NCI-H187 treated with DMSO at 0.1 percent for 48 hours (cell line): ENCODE measurements at places on chromosomes 3 and 15.

- no peak for DNase-seq
Observed at GRCh38 chr3:50230104-50230793, 5.8 kb upstream of the GNAI2 start.

GRCh38 chr3:150098621-150099020 lies 127.9 kb upstream of the PFN2 start:
- DNase-seq = no peak

- no peak for DNase-seq
Observed at GRCh38 chr3:19688767-19689166, 245.2 kb downstream of the EFHB start.

- DNase-seq = no peak
Observed at GRCh38 chr3:142888099-142888480, 793 bp downstream of the PCOLCE2 start.

- DNase-seq = no peak
Observed at GRCh38 chr3:123155471-123156011, 46.2 kb upstream of the SEC22A start.

DNA sequence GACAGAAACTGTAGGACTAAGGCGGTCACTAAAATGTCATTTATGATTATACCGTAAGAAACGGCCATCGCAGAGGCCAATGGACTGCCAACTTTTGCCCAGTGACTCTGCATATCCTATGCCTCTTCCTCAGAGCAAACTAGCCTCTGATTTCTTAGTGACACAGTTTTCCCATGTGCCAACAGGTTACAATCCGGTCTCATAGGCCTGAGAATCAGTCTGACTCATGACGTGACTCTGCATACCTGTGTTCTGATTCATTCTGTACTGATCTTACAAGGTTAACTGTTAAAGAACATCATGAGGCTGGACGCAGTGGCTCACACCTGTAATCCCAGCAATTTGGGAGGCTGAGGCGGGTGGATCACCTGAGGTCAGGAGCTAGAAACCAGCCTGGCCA lies 17.8 kb downstream of the RUBCN start:
- DNase-seq = no peak

DNA sequence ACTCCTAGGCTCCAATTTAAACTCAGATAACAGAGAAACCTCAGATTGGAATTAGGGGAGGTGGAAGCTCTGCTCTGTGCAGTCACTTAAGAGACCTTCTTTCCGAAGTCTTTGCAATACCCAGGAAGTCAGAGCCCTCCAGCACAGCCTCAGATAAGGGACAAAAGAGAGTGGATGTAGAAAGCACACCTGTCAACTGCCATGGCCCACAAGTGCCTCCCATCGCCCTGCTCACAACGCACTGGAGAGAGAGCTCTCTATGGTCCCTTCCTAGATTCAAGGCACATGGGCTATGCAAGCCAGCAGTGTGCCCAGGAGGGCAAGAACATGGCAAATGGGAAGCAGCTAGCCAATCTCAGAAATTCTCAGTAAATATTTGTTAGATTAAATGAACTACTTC lies 47.3 kb upstream of the TBL1XR1 start:
- no peak for DNase-seq

GRCh38 chr15:61159901-61160300 lies 69.2 kb downstream of the RORA start:
- no peak for DNase-seq

DNA sequence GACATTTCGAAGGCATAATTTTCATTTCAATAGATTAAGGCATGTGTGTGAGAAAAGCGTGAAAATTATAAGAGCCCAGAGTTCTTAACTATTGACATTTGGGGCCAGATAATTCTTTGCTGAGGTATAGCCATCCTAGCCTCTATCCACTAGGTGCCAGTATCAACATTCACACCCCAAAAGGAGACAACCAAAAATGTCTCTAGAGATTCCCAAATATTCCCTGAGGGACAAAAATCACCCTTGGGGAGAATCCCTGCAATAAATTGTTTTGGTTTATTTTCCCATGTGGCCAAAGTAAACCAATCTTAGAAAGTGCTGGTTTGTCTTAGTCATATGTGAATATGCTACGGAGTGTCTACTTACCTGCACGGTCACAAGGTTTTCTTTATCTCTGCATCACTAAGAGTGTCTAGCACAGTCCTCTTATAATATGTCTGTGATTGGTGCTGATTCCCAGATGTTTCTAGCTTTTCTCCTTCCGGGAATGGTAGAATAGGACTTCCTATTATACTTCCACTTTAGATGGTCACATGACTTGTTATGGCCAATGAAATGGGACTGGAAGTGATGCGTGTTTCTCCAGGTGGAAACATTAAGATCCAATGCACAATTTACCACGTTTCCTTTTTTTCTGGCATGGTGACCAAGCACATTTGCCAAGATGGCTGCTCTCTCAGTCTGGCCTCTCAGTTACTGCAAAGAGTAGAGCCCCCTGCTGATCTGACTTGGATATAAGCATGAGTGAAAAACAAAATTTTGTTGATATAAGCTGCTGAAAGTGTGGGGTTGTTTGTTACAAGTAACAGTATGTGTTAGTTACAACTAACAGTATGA lies 8.0 kb upstream of the KBTBD8 start:
- DNase-seq = no peak

DNA sequence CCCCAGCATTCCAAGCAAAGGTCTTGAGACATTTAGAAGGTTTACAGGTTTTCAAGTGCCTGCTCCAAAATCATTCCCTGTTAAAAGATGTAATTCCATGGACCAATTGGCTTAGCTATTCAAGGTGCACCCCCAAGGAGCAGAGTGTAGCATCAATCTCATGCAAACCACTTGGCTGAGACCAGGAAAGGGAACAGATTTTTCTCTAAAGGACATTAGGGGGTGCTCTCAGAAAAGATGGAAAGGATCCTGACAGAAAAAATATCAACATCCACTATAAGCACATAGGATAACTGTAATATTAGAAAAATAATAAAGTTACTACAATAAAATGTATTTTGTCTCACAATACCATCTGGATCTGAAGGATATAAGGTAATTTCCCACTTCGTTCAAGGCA lies 328.0 kb upstream of the CDIN1 start:
- no peak for DNase-seq

DNA sequence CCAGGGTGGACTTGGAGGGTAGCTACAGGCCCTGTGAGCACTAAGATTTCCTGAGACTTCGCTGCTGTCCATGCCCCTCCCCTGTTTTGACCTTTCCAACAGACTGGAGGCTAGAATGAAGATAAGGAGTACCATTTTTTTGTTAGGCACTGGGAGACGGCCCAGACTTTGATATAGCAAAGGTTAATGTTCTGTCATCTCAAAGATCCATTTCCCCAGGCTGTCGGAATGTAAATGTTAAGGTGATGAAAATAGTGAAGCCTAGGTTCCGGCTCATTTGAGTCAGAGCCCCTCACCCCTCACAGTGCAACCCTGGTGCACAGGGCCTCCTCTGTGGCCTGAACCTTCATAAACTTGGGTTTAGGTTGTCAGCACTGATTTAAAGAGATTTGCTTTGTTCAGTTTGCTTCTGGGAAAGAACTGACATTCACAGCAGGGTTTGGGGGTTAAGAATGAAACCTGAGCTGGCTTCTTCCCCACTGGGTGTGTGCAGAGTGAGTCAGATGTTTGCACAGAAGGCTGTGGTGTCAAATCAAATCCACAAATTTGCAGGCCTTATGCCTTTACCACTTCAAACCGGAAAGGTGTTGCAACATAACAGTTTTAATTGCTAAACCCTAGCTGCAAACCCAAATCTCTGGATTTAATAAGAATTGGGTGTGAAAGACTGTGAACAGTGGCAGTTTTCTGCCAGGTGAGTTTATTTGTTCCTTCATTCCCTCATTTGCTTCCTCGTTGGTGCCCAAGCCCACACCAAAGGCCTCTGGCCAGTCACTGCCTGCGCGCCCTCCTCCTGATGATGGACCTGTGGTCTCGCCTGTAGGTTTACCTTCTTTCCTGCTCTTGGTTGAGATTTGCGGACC lies 20.6 kb upstream of the KCTD6 start:
- DNase-seq = no peak

GRCh38 chr3:98027085-98027446 lies 8.0 kb downstream of the GABRR3 start:
- DNase-seq = no peak

DNA sequence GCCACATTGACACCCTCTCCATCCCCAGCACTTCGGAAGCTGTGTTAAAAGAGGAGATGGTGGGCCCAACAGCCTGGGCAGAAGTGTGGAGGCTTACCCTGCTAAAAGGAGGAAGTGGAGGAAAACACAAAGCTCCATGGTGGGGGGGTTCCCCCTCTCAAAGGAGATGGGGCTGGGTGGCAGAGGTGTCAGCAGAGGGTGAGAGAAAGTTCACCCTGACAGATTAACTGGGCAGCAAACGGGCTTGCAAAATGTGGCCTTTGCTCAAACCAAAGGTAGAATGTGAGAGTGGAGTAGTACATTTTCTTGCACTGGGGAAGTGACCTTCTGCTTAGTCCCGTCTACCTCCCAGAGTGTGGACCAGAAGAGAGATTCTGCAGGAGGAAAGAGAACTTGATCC lies 44.7 kb downstream of the MYO1E start:
- no peak for DNase-seq

DNA sequence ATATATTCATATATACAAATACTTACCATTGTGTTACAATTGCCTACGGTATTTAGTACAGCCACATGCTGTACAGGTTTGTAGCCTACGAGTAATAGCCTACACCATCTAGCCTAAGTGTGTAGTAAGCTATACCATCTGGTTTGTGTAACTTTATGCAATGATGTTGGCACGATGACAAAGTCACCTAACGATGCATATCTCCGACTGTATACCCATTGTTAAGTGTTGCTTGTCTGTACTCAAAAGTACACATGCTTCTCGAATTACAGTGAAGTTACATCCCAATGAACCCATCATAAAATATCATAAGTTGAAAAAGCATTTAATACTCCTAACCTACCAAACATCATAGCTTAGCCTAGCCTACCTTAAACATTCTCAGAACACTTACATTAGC lies 327.1 kb downstream of the KBTBD8 start:
- no peak for DNase-seq

DNA sequence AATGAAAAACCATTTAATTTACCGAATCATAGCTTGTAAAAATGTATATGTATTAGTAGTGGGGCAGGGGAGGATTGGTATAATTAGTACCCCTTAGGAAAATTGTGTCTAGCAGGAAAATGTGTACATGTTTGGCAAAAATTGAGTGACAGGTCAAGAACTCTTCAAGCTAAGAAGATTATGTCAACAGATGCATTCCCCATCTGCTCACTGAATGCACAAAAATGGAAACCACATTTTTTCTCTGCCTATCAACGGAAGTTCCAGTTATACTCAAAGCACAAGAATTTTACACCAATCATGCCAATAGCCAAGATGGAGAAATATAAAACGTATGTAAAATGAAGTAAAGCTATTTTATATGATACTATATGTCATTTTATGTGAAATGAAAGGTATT lies 377.8 kb downstream of the KCNH8 start:
- DNase-seq = no peak

- no peak for DNase-seq
Observed at GRCh38 chr15:44802336-44802735, 66.0 kb downstream of the TRIM69 start.

DNA sequence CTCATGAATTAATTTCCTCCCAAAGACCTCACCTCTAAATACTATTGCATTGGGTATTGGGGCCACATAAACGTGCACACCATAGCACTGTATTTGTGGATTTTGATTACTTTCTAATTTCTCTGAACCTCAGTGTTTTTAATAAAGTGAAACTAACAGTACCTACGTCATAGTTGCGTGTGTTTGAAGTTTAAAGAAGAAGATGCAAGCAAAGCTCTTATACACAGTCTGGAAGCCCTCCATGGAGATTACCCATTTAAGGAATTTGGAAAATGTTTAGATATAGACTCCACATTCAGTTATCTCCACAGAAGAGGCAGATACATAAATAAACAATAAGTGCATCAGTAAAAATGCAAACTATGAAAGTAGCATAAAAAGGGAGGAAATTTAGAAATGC lies 581.1 kb upstream of the GBE1 start:
- no peak for DNase-seq

DNA sequence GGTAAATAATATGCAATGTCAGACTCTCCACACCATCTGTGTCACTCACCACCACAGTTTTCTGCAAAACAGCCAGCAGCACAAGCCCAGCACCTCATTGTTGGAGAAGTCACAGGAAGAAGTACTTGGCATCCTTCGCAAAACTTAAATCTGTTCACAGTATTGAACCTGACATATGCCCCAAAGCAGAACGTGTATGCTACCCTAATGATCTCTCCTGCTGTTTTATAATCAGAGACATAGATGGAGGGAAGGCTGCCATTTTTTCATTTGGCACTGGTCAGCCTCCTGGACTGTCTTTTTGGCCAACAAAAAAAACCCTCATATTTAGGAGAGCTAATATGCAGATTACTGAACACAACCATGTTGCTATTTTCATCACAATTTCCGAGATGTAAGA lies 1272.9 kb downstream of the ROBO1 start:
- DNase-seq = no peak

DNA sequence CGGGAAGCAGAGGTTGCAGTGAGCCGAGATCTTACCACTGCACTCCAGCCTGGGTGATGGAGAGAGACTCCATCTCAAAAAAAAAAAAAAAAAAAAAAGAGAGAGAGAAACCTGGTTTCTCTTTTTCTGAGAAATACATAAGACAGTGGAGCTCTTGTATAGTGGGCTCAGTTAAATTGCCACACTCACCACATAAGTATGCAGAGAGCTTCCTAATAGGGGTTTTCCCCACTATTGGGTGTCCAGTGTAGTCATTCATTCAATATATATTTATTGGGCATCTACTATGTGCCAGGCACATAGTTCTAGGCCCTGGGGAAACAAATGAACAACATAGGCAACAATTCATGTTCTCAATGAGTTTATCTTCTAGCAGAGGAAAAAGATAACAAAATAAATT lies 48.9 kb upstream of the FMN1 start:
- DNase-seq = no peak

GRCh38 chr15:29859293-29859692 lies 37.0 kb upstream of the TJP1 start:
- no peak for DNase-seq

- DNase-seq = no peak
Observed at GRCh38 chr3:111541911-111542483, at the start of gene CD96. Gene CD96, plus strand, starts transcription at chr3:111542197. Its CDS starts 52 bp downstream, at chr3:111542249.

DNA sequence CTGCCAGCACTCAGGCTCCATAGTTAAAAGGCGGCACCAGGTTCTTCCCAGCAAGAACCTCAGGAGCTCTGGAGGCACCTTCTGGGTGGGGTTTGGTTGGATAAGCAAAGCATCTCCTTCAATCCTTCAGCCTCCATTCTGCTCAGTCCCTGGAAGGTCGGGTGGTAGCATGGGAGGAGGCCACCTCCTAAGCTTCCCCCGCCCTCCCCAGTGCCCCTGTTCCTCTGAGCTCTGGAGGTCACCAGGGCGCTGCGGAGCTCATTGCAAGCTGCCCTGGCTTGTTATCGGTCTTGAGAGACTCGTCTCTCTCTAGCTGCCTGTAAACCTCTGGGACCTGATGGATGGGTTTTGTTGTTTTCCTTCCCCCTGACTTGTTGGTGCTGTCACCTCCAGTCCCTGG lies 124.8 kb downstream of the RPLP1 start:
- DNase-seq = no peak

GRCh38 chr3:126034481-126035361 lies 49.2 kb downstream of the SLC41A3 start:
- DNase-seq = no peak
